ENCODE measurements at places on chromosomes 6 and 20.

DNA sequence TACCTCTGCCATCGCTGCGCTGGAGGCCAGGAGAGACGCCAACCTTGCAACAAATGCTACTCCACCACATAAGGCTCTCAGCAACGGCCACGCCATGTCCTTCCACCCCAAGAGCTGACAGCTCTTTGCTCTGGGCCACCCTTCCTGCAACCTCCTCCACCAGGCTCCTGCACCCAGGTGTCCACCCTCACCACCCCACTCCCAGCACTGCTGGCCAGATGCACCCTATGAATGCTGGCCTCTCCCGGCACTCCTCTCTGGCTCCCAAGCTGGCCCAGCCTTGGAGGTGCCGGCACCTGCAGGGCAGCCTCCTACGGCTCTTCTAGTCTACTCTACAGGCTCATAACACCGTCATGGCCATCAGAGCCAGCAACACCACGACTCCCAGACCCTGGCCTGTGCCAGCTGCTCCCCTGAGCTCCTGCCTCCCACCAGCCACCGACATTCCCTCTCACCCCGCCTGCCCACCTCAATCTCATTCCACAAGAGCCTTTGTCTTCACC lies 11.2 kb downstream of the TAF4 start:
- DNase-seq, result no peak

DNA sequence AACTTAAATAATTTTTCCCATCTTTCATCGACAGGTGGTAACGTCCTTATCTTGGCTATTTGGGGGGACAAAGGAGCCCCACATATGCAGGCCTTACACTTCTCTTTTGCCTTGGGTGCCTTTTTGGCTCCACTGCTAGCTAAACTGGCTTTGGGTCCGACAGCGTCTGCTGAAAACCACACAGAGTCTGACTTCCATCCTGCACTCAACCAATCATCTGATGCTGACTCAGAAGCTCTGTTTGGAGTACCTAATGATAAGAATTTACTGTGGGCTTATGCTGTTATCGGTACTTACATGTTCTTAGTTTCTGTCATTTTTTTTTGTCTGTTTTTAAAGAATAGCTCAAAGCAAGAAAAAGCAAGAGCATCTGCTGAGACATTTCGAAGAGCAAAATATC lies 178.5 kb downstream of the SLC16A10 start:
- no peak for DNase-seq

GRCh38 chr6:45986746-45987274 lies 28.9 kb downstream of the CLIC5 start:
- DNase-seq, result no peak

- DNase-seq, result no peak
Observed at GRCh38 chr6:69622924-69623323, 173.9 kb downstream of the LMBRD1 start.

- no peak for DNase-seq
Observed at GRCh38 chr20:4245542-4245941, 230.2 kb upstream of the RNF24 start.

DNA sequence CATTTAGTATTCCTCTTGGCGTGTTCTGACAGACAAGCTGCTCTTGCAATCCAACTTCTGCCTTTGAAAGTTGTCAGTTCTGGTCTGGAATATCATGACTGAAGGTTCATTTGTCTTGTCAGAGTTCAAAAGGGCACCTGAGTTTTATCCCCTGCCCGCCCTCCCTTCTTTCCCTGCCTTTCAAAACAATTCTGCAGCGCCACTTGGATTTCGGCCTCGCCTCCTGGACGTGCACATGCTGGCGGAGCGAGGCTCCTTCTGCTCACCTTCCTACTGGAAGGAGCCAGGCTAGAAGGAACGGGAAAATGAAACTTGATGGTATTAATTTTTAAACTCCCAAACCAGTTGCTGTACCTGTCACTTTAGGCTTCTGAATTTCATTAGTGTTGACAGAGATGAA lies 55.7 kb upstream of the HDGFL1 start:
- DNase-seq, result no peak

GRCh38 chr20:59752101-59752586 lies 147.8 kb downstream of the PHACTR3 start:
- no peak for DNase-seq

DNA sequence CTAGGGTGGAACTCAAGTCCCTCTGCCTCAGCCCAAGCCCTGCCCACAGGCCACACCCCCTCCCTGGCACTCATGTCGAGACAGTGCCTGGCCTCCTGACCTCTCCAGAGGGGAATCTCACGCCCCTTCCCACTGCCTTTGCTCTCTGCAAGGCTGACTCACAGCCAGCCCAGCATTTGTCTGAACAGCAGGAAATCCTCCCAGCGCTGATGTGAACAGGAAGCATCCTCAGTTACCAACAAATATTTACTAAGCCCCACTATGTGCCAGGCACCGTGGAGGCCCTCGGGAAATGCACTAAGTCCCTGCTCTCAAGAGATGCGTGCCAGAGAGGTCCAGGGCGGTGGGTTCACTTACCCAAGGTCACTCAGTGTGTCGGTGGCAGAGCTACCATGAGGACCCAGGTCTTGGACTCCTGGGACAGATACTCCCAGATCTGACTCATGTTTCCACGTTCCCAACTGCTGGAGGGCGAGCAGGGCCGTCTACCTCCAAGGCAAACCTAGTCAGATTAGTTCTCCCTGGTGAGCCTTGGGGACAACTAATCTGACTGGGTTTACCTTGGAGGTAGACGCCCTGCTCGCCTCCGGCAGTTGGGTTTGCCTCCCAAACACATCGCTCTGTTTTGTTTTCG lies 7.8 kb downstream of the ADA start:
- DNase-seq, result peak; percentile 27

- DNase-seq, result no peak
Observed at GRCh38 chr20:35004051-35004725, 48.5 kb downstream of the MYH7B start.

- no peak for DNase-seq
Observed at GRCh38 chr6:79665725-79666551, 34.8 kb downstream of the SH3BGRL2 start.

DNA sequence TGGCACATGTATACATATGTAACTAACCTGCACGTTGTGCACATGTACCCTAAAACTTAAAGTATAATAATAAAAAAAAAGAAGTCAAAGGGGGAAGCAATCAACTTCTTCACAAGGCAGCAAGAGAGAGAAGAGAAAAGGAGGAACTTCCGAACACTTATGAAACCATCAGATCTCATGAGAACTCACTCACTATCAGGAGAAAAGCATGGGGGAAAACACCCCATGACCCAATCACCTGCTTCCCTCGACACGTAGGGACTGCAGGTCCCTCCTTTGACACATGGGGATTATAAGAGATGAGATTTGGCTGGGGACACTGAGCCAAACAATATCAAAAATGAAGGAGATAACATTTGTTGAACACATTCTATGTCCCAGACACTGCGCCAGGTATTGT lies 94.8 kb upstream of the PHACTR1 start:
- DNase-seq, result no peak

- no peak for DNase-seq
Observed at GRCh38 chr20:21089391-21089790, 16.8 kb downstream of the LINC00237 start.

DNA sequence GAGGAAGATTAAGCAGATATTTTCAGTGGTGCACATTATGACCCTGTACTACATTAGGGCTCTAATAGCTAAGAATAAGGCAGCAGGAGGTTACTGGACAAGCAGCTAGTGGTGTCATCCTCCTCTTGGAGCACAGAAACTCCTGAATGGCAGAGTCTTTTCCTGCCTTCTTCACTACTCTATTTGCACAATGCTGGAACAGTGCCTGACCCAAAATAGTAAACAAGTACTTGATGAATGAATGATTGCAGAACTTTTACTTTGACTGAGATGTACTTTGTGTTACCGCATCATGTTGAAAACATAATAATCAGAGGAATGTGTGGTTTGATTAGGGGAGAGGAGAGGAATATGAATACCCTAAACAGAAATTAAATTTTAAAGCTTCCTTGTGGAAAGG lies 30.0 kb upstream of the UST start:
- DNase-seq, result no peak

DNA sequence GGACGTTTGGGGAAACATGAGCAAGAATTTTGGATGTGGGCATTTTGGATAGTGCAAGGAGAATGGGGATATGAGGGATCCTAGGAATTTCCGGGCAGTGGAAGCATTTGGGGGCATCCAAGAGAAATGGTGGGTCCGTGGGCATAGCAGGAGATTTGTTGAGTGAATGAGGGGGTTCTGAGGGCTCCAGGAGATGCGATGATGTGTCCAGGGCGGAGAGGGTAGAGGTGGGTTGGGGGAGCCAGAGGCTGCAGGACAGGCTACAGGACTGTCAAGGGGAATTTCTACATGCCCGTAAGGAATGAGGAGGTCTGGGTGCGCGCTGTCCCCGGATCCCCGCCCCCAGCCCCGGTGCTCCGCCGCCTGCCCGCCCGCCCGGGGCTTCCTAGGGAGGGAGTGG lies 364 bp downstream of the FRS3 start:
- no peak for DNase-seq

DNA sequence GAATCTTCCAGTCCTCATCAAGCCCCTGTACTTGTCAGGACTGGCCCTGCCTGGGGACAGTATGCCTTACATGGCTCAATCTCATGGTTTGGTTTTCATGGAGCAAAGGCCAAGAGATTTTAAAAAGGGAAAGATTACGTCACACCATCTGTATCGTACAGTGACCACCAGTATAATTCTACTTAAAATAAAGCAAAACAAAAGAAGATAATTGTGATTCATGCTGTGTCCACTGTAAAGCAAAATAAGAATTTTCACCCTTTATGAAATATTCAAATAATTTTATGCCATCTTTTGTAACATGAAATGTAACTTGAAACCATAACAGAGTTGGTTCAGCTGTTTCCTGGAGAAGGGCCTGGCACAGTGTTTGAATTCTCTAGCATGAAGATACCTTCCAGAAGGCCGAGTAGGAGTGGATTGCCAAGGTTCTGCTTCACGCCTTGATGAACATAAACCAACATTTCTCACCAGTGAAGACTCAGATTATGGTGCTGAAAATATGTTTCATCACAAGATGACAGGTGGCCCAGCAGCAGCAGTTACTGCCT lies 486.5 kb downstream of the RFPL4B start:
- no peak for DNase-seq

GRCh38 chr6:8181951-8182845 lies 79.8 kb upstream of the EEF1E1 start:
- no peak for DNase-seq

- no peak for DNase-seq
Observed at GRCh38 chr6:43896329-43897255, 126.6 kb downstream of the VEGFA start.

DNA sequence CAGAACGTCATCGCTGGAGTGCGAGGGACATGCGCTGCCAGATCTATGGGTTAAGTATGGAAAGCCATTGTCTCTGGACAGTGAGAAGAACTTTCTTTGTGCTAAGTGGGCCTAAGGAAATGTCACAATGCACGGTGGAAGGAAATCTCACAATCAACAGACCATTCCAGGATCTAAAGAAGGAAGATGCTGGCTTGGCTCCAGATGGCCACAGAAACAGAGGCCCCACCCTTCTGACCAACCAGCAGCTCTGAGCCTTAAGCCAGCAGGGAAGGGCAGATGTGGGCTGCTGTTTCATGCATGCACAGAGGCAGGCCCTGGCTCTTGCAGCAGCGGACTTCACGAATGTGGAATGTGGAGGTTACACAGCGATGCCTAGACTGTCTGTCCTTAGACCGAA lies 156.3 kb downstream of the SOBP start:
- DNase-seq, result no peak

DNA sequence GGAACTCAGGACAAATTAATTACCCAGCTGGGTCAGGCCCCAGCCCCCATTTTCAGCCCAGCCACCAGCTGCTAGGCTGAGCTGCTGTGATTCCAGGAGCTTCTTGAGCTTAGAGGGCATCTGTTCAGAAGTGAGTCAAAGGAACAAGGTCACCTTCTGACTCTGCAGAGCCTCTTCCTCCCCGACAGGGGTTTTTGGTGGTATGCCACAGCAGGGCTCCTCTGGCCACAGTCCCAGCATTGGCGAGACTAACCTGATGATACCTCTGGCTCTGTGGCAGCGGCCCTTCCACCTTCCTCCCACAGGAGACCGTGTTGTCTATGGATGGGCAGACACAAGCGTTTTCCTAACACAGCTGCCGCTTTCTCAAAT lies 39.7 kb downstream of the ZC3H12D start:
- no peak for DNase-seq

GRCh38 chr20:43936104-43936770 lies 21.6 kb downstream of the TOX2 start:
- DNase-seq, result peak; percentile 70

DNA sequence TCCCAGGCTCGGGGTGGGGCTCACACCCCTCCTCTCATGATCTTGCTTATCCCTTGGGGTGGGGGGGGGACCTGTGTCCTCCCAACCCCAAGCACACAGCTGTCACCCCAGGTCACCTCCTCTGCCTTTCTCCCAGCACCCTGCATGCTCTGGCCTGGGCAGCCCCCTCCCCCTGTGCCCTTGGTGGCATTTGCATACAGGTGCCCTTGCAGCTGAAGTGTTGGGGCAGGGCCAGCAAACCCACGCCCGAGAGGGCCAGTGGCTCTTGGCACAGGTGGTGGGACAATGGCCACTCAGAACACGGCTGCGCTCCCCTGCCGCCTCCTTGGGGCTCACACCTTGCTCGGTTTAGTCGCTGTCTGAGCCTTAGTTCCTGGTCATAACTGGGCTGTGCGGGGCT lies 11.3 kb upstream of the MYT1 start:
- peak; percentile 89 for DNase-seq

- no peak for DNase-seq
Observed at GRCh38 chr6:167139761-167140160, 16.9 kb downstream of the CCR6 start.

GRCh38 chr20:31934491-31934890 lies 17.4 kb downstream of the PDRG1 start:
- no peak for DNase-seq

GRCh38 chr20:19404826-19405225 lies 192.4 kb downstream of the SLC24A3 start:
- DNase-seq, result no peak

DNA sequence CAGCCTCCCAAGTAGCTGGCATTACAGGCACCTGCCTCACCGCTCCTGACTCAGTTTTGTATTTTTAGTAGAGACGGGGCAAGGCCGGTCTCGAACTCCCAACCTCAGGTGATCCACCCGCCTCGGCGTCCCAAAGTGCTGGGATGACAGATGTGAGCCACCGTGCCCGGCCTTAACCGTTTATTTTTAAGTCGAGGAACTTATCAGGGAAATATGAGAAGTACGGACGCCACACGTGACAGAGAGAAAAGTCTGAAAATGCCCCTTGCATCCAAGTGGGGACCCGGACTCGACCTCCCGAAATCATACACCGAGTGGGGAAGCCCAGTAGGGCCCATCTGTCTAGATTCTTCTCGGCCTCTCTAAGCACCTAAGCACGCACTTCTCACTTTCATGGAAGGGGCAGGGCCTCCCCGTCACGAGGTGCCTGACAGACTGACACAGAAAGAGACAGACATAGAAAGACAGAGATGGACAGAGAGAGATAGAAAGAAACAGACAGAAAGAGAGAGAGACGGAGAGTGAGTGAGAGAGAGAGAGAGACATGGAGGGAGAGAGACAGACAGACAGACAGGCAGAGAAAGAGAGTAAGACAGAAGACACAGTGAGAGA lies 756.5 kb upstream of the DEFB115 start:
- DNase-seq, result no peak

GRCh38 chr6:131061041-131061750 lies 1.8 kb downstream of the EPB41L2 start:
- no peak for DNase-seq

GRCh38 chr20:31861385-31862156 lies 8.8 kb downstream of the DUSP15 start:
- peak; percentile 39 for DNase-seq

Measured in DMS153 (cell line).